GM04503 (cell line): ENCODE measurements at places on chromosomes 5 and 9.
A peak's percentile ranks its signal among the peaks of the same experiment; 100 is the strongest.

DNA sequence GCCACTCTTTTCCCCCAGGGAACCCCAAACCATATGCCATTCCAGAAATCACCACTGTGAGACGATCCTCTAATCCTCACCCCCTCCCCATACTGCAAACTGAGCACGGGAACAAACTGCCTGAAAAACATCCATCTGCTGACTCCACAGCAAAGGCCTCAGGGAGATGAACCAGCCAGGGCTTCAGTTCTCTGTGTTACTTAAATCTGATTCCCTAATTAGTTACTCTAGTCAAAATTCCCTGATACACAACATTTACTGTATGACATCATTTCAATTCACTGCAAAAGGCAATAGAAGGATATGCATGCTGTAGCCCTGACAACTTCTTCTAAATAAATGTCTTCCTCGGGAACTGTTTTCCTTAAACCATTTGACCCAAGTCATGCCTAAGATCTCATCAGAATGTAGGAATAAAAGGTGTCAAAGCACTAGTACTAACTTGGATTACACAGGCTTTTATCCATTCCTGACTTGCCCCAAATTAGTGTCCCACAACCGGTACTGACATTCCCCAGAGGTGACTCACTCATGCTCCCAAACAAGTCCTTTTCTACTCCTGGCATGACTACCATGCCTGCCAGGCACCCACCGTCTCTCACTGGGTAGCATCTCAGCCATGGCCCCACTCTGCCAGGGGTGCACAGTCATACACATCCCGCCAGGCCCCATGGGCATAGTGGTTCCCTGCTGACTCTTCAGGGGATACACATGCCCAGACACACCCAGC is 35.0 kb downstream of the MTX3 start:
- DNase-seq = no peak

- no peak for DNase-seq
These were observed 11.7 kb downstream of the MED7 start for GRCh38 chr5:157130925-157131324.

DNA sequence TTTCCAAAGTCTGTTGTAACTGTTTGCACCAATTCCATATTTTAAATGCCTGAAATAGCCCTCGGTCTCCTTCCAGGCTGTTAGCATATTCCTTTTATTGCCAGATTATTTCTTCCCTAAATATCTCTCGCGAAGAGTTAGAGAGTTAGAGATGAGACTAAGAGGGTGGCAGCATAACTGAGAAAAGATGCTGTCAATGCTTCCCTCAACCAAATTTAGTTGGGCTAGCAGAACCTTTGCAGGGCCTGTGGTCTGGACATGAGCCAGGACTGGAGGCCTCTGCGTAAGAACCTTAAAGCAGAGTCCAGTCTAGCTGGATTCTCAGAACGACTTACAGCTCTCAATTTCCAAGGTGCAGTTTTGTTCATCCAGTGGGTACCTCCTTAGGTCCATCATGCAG is 135.9 kb downstream of the GABRB2 start:
- DNase-seq = no peak

GRCh38 chr9:126882746-126883145 is 22.3 kb downstream of the ZBTB34 start:
- no peak for DNase-seq

- no peak for DNase-seq
These were observed 122.2 kb downstream of the CEMIP2 start for GRCh38 chr9:71646131-71646530.

- DNase-seq = no peak
These were observed 342.8 kb downstream of the ICE1 start for GRCh38 chr5:5765066-5765850.

GRCh38 chr9:4581035-4581760 is 80.9 kb upstream of the PLPP6 start:
- DNase-seq = no peak

DNA sequence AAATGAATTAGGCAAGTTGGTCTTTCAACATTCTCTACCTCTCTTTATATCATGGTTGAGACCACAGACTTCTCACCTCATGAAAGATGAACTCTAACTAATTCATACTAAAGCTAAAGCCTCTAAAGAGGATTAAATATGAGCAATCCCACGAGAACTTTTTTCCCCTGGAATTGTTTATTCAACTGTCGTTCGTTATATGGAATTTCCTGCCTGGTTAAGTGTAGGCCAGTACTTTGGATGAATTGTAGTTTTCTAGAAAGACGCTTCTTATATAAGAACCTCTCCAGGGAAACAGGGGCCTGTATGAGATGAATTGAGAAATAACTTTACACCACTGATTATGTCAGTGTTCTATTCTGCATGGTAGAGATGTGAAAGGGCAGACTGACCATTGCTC is 42.9 kb downstream of the PDCD1LG2 start:
- DNase-seq = no peak

GRCh38 chr5:155017610-155018009 is 4.1 kb downstream of the KIF4B start:
- DNase-seq = no peak

DNA sequence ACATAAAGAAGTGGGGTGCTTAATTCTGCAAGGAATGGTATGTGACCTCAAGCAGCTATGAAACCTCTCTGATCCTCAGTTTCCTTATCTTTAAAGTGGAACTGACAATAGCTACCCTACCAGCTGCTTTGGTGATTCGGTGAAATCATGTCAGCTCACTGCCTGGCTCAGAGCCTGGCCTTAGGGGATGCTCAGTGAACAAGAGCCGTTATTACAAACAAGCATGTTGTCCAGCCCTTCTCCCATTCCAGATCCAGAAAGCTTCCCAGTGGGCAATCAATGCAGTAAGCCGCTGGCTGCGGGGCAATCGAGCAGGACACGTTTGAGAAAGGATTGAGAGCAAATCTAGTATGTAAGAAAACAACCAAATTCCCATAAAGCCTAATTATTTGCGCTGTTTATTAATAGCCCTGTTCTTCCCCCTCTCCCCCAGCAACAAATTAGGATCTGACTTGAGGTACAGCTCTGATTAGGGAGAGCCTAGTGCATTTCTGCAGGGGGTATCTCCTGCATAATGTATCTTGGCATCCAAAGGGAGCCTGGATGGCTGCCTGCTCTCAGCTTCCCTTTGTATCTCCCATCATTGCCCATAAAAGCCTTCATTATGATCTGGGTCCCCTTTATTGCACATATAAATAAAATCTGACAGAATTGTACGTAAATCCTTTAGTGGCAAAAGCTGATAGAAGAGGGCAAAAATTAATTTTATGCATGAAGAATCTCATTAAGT is 371.4 kb downstream of the TMEM232 start:
- no peak for DNase-seq

- DNase-seq = peak; percentile 39
These were observed 644 bp upstream of the CTNNAL1 start for GRCh38 chr9:109013679-109014607.

DNA sequence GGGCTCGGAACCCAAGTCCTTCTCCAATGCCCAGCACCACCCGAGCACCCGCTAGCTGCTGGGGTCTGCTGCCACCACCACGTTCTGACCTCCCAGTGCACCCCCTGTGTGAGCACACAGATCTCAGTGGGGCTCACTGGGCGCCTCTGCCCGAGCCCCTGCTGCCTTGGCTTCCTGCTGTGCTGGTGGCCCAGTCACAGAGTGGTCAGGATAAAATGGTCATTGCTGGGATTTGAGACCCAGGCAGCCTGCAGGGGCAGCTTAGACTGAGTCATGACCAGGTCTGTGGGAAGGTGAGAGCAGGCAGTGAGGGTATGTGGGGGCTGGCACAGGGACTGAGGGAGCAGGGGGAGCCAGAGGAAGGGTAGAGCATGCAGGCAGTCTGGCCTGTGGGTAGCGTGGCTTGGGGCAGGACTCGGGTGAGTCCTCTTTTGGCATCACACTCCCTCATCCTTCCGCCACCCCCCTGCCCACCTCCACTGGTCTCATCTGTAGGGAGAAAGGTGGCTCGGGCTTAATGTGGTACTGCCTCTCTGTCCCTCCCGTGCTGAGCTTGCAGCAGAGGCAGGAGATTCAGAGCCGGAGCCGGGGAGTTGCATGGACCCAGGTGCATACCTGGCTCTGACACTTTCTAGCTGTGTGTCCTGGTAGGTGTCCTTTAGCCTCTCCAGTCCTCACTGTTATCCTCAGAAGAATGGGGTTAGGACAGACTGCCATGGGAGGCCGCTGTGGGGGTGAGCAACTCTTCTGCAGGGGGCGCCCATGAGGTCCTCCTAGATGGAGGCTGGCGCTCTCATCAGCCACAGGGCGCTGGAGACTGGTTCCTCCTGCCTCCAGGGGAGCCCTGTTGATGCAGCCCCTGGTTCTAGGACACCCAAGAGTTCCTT is 32.1 kb downstream of the USP20 start:
- no peak for DNase-seq

DNA sequence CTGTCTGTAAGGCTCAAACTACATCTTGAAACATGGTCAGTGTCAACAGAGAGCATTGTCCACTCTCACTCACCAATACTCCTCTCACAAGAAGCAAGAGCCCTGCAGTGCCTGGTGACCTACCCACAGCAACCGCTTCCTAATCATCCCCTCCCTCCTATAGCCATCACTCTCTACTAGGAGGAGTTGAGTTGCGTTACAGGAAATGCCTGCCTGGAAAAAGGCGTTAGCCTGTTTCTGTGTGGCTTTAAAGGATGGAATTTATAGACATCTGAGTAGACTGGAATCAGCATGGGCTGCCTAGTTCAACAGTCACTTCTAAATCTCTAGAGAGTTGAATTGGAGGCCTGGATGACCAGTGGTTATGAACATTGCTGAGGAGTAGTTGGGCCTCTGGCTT is 108.3 kb upstream of the FER start:
- DNase-seq = no peak

- no peak for DNase-seq
These were observed 152.6 kb downstream of the CDH18 start for GRCh38 chr5:19835442-19835841.

DNA sequence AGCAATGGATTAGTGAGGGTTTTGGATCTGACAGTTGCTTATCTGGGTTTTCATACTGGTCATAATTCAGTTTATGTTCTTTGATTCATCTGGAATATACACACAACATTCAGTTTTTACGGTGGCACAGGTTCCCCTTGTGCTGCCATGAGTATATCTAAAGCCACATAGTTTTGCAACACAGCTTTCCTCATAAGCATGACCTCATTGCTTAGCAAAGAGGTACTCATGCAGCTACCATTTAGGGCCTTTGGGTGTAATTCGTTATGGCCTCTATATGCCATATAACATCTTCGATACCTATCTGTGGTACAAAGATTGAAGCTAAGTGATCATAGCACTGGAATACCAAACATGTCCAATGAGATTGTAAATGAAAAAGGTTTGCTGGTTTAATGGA is 2.9 kb upstream of the RBM22 start:
- DNase-seq = no peak

GRCh38 chr5:35158622-35159369 is 71.5 kb downstream of the PRLR start:
- no peak for DNase-seq

GRCh38 chr9:137136261-137136880 is 2.6 kb upstream of the GRIN1 start:
- no peak for DNase-seq

- peak; percentile 6 for DNase-seq
These were observed 61.6 kb downstream of the ICE1 start for GRCh38 chr5:5483880-5484598.

- no peak for DNase-seq
These were observed 37.0 kb downstream of the LIFR start for GRCh38 chr5:38519476-38519875.

DNA sequence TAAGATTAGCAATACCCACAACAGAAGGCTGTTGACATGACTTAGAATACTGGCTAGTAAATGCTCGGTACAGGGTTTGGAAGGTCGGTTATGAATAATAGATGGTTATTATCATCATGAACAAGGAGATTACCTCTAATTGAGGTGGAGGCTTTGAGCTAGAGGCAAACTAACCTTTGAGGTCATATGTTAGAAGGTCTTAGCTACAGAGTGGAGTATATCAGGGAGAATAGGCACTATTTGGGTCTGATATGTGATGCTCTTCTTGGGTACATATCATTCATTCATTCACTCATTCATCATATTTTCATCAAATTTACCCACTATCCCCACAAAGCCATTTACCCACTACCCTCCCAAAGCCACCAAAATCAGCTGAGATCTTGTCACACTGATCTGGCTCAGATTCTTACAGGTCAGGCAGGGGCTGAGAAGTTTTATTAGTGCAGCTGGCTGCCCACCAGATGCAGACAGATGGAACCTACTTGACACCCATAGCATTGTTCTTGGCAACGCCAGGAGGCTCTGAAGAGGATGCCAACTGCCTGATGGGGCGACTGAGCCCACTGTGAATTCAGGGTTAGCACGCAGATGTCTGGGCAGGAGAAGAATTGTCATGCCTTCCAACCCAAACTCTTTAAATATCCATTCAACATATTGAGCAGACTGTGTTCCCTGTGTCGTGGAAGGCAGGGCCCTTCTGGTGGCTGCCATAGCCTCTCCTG is 90.2 kb upstream of the SH3PXD2B start:
- DNase-seq = no peak

- no peak for DNase-seq
These were observed 140.6 kb downstream of the C5orf15 start for GRCh38 chr5:133827830-133828229.

DNA sequence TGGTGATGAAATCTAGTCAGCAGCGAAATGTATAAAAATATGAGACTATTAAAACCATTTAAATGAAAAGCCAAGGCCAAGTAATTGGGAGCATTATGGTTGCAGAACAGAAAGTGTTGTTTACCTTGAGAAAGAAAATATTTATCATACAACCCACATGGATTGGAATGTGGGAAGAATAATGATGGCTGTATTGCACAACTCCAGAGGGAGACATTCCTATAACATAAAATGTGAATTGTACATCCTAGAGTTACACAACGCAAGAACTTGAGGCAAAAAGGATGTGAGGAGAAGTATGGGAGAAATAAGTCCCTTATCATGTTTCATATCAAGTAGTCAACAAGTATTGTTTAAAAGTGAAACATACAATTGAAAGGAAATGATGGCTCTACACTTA is 1014.0 kb upstream of the SEMA6A start:
- DNase-seq = no peak

DNA sequence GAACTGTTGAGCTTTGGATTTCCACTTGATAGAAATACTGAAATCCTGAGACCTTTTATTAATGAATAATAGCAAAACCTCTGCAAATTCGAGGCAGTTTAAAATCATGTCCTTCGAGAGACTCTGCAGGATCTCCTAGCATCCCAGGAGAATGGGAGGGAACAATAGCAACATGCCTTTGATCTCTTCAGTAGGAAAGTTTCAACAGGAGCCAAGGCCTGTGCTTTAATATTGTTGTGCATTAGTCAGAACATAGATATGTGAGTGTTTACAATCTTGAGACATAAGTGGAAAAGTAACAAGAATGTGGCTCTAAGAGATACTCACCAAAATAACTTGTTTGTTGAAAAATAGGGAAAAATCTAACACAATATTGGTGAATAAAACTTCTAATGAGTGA is 83.3 kb upstream of the LHFPL2 start:
- peak; percentile 57 for DNase-seq
